ENCODE measurements at places on chromosomes 5 and 9.

- no peak for DNase-seq
Observed at GRCh38 chr9:33255014-33255413, 9.5 kb downstream of the BAG1 start.

- no peak for DNase-seq
Observed at GRCh38 chr5:168893283-168893682, 314.1 kb upstream of the PANK3 start.

DNA sequence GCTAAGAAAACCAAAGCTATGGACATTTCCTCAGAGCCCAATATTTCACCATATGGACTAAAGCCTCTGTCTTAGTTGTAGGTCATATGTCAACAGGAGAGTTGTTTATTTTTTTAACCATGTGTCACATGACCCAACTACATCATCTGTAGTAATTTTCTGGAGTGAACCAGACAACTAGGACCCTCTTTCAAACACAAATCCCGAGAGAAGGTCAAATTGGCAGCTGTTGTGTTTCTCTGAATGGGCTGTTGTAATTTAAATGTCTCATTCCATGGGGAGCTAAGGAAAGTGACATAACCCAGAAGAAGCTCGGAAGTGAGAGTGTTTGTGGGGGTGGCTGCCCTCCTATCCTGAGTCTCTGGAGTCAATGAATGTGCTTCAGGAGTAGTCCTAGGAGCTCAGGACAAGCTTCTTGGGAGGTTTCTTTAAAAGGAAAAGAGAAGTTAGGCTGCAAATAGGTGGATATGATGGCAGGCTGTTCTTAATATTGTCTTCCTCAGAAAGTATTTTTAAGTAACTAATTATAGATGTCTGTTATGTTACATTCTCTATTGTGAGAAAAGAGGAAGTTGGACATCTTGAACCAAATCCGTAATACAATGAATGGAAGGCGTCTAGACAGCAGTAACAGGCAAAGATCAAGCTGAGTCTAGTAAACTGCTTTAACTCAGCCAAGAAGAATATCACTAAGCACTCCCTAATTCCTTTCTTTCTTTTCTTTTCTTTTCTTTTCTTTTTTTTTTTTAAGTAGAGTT, 50.1 kb downstream of the TMEM167A start:
- DNase-seq = no peak

DNA sequence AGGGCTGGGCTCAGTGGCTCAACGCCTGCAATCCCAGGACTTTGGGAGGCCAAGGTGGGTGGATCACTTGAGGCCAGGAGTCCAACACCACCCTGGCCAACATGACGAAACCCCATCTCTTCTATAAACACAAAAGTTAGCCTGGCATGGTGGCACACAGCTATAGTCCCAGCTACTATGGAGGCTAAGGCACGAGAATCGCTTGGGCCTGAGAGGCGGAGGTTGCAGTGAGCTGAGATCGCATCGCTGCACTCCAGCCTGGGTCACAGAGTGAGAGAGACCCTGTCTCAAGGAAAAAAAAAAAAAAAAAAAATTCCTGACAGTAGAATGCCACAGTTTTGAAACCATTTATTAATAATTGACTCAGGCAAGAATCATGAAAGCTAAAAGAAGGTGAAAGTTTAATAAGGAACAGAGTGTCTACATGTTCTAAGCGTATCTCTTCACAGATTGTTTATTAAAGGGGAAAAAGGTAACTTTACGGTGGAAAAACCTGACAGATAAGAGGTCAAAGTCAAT, 5.7 kb upstream of the PTGR1 start:
- no peak for DNase-seq

GRCh38 chr5:178247481-178248456, 15.2 kb upstream of the PHYKPL start:
- DNase-seq = no peak

DNA sequence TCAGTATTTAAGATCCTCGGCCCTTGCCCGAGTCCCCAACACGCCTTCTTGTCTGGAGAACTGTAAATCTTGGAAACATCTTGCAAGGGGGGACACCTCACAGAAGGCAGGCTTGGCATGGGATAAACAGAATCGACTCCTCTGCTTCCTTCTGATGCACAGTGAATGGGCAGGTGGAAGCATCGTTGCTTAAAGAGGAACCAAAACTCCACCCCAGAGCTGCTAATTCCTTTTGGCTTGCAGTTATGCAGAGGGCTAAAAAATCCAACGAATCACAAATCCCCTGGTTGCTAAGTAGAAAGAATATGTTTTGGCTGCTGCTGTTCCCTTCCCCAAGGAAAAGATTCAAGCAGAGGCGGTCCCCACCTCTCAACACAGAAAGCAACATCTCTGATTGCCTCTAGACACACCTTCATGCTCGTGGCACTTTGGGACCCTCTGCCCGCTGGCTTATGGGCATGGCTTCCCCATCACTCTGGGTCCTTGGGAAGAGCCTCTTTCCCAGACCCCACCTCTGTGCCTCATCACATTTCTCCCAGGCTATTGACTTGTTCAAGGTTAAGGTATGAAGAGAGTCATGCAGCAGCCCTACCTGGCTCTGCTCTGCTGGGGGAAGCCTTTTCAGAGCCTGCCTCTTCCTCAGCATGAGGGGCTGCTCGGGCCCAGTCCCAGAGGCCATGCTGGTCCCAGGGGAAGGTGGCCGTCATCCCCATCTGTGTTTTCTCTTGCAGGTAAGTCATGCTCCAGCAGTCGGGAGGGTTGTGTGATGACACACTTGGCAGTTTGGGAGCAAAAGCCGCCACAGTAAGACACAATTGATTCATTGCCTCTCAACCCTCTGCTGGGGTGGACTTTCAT, 137.1 kb downstream of the KCNIP1 start:
- DNase-seq = no peak

DNA sequence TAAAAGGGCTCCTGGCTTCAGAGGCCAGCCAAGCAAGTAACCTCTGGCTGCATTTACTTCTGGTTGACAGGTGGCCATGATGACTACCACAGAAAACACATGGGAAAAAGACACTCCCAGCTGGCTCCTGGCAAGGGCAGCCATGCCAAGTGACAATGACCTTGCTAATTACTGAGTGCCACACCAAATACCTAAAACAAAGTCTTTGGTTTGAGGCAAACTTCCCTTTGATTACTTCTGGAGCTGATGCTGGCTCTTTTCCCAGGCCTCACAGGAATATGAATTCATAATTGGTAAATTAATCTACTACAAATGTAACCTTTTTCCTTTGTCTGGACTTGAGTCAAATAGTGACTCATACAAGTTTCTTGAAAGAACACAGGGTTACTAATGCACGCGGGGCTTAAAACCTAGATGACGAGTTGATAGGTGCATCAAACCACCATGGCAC, 61.0 kb downstream of the LPAR1 start:
- peak; percentile 12 for DNase-seq

GRCh38 chr9:69590266-69590665, 81.9 kb downstream of the APBA1 start:
- DNase-seq = no peak

- no peak for DNase-seq
Observed at GRCh38 chr5:56717253-56717987, 97.9 kb upstream of the MAP3K1 start.
